Lung microvascular endothelial cell (primary cell): ENCODE measurements at places on chromosomes 7 and 10. TPM values are rescaled to one million over a fixed set of nuclear protein-coding genes. Genes with fewer than 3 reads are reported as not detected.

Gene PAX2
- not detected in 2 replicates for total RNA-seq

Gene NUTM2B
- 0.20 and 0.44 TPM in 2 replicates for total RNA-seq

Gene MYOZ1
- not detected in 2 replicates for total RNA-seq

Gene COL1A2
- total RNA-seq, result 9.8 and 13.3 TPM in 2 replicates

Gene ACSL5
- total RNA-seq, result 29.2 and 56.2 TPM in 2 replicates

Gene AVL9
- total RNA-seq, result 26.8 and 47.6 TPM in 2 replicates

Gene ADAM22
- 0.22 and 0.40 TPM in 2 replicates for total RNA-seq

Gene CALHM3
- total RNA-seq, result not detected in 2 replicates

DNA sequence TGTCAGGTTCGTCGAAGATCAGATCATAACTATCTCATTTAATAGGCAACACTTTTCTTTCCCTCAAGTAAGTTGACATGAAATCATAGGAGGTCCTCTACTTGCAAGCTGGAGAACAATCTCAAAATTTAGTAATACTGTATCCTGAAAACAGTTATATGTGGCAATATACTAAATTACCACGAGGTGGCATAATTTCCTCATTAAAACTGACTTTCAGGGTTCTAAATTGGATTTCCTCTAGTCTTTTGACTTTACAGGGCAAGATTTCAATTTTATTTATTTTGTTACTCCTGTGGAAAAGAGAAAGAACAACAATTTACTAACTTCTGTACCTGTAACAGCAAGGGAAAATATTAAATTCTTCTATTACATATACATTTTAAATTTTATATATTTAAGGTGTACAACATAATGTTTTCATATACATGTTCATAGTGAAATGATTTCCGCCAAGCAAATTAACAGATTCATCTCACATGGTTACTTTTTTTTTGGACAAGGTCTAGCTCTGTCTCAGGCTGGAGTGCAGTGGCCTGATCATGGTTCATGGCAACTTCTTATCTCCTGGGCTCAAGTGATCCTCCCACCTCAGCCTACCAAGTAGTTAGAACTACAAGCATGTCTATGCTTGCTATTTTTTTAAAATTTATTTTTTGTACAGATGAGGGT is 53.4 kb upstream of the CYP2C18 start:
- DNase-seq, result peak; percentile 12

- peak; percentile 43 for DNase-seq
Observed at GRCh38 chr7:65397730-65398142, 24.1 kb downstream of the ZNF92 start.

GRCh38 chr10:24041034-24041433 is 167.9 kb upstream of the KIAA1217 start:
- DNase-seq, result no peak

- no peak for DNase-seq
Observed at GRCh38 chr10:36574207-36574606, 551.2 kb upstream of the ANKRD30A start.

- DNase-seq, result no peak
Observed at GRCh38 chr10:108911814-108912541, 1011.3 kb downstream of the XPNPEP1 start.

- no peak for DNase-seq
Observed at GRCh38 chr7:99357701-99358490, 16.6 kb upstream of the ARPC1B start.

- no peak for DNase-seq
Observed at GRCh38 chr7:133654547-133654946, 401.7 kb downstream of the EXOC4 start.

DNA sequence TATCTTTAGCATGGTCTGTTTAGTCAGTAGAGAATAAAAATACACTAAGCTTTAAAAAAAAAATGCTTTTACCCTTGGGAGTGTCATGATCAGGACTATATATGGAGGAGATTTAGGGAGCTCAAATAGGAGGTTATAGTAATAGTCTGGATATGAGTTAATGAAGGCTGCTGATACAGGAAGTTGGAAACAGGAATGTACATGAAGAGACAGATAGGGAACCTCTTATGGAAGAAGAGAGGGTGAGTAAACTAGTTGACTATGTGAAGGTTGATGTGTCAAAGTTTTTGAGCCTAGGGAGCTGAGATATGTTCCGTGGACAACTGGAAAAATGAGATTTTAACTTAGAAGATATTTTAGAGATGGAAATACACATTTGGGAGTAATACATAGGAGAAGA is 472.0 kb upstream of the FZD8 start:
- DNase-seq, result no peak

GRCh38 chr10:122249303-122249850 is 21.7 kb upstream of the BTBD16 start:
- no peak for DNase-seq

DNA sequence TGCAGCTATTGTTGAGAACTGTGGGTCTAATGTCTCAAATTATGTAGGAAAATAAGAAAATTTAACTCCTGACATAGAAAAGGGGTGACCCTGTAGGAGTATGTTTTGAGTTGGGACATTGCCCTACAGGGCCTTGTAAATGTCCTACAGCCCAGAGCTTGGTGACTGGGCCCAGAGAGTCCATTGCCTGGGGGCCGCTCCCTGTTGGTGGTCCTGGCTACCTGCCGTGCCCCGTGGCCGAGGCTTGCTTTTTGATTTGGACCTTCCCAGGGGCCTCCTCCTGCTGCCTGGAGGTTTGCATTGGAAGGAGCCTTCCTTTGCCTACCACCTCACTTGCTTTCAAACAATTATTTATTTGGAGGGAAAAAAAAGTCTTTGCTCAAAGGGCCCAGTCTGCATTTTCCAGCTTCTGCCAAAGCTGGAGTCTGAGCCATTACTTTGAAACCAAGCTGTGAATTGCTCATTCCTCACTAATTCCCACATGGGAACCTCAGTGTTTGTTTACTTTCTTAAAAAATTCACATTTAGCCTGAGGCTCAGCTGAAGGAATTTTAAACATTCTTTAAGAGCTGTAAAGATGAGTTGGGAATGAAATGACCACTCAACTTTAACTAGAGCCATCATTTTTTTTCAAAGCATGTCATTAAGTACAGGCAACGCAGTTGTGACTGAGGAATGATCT is 355.0 kb downstream of the GLRX3 start:
- no peak for DNase-seq

- no peak for DNase-seq
Observed at GRCh38 chr7:114802632-114803031, 119.3 kb upstream of the MDFIC start.

DNA sequence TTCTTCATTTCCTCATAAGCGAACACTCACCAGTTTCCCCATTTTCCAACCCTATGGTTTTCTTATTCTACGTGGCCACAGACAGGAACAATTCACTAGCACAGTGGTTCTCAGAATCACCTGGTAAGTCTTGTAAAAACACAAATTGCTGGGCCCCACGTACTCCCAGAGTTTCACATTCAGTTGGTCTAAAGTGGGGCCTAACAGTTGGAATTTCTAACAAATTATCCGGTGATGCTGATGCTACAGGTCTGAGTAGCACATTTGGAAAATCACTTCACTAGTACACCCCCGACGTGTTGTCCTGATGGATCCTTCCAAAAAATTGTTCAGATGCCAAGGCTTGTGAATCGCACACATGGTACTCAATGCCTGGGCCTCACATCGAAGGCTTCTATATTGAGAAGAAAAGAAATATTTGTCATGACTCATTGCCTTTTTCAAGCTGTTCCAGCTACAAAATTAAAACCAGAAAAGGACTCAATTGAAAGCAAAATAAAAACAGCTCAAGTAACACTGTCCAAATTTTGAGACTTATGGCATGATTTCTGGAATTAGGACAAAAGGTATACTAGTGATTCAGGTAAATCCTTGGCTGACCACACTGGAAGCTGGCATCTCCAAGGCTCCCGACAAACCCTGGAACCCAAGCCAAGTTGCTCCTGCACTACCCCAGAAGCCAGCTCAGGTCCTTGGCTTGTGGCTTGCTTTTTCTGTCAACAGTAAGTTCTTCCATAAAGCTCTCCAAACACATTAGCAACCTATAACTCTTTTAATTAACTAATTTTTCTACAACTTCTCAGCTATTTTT is 12.9 kb upstream of the VIM start:
- DNase-seq, result peak; percentile 90

DNA sequence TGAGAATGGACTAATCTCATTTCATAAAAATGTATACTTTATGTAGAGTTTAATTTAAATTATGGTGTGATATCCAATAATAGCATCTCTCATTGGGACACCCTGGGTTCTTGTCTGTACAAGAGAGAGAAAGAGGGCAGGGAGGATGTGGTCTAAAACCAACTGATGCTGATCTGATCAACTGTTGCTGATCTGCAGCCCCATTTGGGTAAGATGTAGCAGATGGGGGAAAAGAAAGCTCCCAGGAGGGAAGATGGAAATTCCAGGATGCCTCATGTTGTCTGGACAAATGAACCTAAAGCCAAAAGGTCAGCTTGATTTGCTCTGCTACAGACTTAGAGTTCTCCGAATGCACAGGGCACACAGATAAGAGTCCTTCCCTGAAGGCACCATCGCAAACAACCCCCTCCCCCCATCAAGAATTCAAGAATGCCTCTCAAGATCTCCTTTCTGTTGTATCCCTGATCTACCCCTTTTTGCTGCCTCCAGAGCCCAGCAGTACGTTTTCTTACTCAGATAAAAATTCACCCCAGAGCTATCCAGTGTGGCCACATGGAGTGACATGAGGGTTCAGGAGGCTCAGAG is 171.4 kb upstream of the INHBA start:
- DNase-seq, result no peak

GRCh38 chr7:113922049-113922448 is 3.2 kb upstream of the PPP1R3A start:
- no peak for DNase-seq

GRCh38 chr7:46215987-46216567 is 295.0 kb upstream of the IGFBP3 start:
- DNase-seq, result no peak

GRCh38 chr7:102890292-102890970 is 22.4 kb upstream of the LRRC17 start:
- peak; percentile 66 for DNase-seq

DNA sequence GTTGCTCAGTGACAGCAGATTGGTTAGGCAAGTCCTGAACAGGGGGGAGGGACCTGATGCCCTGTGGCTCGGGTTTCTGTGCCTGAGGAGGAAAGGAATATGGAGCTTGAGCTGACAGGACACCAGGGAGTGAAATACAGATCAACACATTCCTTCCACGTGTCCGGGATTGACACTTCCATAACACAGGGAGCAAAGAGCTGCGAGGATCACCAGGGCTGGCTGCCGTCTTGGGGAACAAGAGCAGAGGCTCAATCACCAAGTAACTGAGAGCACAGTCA is 36.7 kb upstream of the EFCAB10 start:
- no peak for DNase-seq

DNA sequence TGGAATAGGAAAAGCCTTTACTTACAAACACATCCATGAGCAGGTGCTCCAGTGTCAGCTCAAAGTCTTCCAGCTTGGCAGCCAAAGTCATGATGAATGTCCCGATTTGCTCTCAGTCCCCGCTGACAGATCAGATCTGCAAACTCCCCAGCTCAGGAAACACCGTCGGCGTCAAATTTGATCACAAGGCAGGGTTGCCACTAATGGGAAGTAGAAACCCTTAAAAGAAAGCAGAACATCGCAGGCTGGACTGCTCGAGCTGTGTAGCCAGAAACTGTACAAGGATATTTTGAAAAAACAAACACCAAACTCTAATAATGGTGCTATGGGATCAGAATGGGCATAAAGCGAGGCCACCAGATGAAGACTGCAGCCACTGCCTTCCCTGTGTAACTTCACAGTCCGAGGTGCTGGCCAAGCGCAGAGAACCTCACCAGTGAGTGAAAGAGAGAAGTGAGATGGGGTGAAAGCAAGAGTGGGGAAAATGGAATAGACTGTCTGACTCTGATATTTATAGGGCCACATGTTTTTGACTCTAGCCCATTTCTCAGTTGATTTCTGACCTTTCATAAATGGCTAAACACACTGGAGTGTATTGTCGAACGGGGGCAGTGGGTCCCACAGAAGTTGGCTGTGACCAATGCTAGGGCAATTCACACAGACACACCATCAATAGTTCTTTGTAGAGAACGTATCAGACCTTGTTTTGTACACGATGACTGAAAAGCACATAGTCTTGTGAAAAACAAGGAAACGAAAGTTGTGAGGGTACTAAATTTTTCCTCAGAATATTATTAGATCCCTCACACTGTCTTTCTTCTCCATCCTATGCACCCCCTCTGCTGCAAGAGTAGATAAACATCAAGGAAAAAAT is 306.2 kb downstream of the FRMD4A start:
- DNase-seq, result no peak

DNA sequence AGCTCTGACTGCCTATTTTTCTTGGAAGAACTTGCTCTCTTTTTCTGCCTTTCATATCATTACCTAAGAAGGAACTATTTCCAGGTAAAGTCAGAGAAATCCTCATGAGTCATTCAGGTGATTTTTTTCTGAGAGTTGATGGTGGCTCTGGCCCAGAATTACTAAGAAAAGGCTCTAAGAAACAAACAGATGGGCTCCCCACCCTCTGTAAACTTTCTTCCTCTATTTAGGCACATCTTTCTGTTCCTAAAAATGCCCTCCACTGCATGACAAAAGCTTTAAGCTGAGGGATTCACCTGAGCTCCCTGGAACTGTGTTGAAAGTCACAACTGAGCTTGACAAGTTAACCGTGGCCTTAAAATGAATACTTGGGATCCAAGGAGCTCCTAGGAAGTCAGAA is 1.6 kb downstream of the OLAH start:
- DNase-seq, result no peak

DNA sequence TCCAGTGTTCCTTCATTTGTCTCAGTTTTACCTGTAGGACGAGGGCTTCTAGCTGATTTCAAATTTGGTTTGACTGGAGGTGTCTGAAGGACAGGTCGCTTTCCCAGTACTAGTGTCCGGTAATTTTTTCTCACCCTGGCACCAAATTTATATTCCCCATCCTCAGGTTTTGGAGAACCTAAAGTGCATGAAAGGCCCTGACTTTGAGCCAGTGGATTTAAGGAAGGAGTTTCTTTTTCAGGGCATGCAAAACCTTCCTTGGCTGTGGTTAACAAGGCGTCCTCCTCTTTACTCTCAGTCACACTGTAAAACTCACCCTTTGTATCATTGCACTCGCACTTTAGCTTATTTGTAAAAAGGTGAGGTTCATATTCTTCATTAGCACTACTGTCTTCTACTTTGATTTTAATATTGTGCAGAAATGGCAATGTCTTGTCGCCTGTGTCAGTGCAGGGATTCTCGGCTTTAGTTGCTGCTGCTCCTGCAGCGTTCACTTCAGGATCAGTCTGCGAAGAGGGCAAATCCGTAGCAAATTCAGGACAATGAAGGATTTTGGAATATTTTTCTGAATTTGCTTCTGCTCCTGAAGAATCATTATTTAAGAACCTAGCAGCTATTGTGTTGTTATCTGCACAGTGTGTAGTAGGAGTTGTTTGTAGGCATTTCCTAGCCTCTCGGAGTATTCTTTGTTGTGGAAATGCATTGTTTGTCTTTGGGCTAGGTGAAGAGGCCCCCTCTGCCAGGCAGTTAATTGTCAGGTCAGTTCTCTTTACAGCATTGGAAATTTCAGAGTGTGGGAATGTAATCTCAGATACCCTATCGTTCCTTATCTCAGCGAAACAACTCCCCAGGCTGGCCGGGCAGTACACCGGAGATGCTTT is 9.9 kb downstream of the SKIDA1 start:
- DNase-seq, result peak; percentile 28

GRCh38 chr7:143735962-143736361 is 21.5 kb downstream of the CTAGE6 start:
- DNase-seq, result no peak

GRCh38 chr7:131186816-131187215 is 140.9 kb upstream of the MKLN1 start:
- DNase-seq, result no peak

GRCh38 chr7:1282679-1283078 is 50.0 kb downstream of the UNCX start:
- no peak for DNase-seq
